ENCODE measurements at places on chromosomes 5 and 9.
A peak's percentile ranks its signal among the peaks of the same experiment; 100 is the strongest.

DNA sequence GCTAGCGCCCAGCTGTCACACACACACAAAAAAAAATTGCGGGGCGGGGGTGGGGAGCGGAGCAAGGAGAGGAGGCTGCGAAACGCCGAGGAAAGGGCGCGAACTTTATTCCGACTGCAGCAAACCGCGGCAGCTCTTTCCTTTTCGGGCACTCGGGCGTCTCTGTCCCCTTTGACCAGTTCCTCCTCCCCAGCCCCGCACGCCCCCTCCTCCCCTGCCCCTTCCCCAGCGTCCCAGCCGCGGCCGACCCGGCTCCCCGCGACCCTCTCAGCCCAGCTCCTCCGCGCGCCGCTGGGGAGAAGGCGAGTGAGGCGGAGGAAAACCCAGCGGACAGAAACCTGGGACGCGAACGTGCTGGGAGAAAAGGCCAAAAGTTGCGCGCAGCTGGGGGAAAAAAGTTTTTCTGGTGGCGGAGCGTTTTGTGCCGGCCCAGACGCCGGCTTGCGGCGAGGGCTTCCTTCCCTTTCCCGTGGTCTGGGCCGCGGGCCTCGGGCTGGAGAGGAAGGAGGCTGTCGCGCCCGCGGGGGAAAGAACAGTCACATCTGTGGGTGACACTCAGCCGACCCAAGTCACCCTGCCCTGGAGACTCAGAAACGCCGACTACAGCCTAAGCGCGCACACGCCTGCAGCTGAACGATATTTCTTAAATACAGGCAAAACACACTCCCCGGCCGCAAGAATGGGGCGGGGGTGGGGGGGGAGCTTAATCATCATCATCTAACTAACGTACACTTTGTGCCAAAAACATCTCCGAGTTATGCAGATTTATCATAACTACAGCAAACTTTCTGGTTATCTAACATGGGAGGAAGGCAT lies 1.1 kb upstream of the BNC2 start:
- peak; percentile 78 for DNase-seq

DNA sequence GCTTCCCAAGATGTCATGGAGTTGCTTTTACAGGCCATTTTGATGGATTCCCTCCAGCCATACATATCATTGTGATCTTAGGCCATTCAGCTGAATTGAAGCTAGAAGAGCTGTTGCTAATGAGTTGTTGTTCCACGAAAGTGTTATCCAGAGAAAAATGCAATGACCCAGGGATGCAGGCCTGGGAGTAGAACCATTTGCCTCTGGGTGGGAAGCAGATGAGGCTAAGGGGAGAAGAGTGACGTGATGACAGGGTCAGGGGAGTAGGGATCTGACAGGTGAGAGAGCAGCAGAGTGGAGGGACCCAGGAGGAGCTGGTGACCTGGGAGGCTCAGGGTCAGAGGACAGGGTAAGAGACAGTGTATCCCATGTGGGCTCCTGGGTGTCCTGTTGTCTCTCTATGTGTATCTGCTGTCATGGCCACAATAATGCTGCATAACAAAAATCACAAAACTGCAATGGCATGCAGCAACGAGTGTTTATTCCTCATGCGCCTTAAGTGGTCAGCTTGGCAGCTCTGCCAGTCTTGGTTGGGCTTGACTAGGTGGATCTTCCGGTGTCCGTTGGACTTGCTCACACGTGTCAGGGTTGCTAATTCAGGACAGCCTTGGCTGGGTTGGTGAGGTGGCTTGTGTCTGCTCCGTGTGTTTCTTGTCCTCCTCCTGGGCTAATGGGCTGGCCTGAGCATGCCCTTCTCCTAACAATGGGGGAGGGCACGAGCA lies 90.6 kb downstream of the LIFR start:
- DNase-seq, result no peak

GRCh38 chr5:158563760-158564390 lies 535.8 kb downstream of the EBF1 start:
- DNase-seq, result no peak

DNA sequence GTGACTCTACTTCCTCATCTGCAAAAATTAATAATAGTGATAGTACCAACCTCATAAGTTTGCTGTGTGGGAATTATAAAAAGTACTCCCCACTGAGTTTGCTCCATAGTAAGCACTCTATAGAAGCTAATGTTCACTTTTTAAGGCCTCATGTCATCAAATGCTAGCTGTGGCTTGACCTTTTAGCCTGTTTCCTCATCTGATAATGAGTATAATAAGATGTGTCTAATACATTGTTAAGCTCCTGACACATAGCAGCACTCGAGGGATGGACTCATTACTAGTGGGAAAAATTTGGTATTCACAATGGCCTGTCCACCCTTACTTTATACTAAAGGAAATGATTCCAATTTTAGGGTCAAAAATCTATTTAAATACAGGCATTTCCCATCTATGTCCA lies 26.1 kb upstream of the CAST start:
- no peak for DNase-seq

DNA sequence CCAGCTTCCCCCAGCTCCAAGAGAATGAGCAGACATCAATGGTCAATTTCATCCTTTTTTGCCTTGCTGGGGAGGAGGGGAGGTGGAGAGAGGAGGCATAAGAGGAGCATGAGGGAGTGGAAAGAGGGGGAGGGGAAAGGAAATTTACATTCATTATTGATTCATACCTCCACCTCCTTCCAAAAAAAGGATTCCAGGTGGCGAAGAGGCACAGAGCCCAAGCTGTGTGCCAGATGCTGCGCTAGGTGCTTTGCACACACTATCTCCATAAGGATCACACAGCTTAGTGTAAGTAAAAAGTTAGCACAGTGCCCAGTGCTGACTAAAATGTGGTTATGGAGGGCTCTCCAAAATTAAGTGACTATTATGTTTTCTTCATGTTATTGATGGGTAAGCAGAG lies 11.0 kb downstream of the ASTN2 start:
- no peak for DNase-seq

GRCh38 chr5:44051591-44051990 lies 337.6 kb downstream of the FGF10 start:
- no peak for DNase-seq

DNA sequence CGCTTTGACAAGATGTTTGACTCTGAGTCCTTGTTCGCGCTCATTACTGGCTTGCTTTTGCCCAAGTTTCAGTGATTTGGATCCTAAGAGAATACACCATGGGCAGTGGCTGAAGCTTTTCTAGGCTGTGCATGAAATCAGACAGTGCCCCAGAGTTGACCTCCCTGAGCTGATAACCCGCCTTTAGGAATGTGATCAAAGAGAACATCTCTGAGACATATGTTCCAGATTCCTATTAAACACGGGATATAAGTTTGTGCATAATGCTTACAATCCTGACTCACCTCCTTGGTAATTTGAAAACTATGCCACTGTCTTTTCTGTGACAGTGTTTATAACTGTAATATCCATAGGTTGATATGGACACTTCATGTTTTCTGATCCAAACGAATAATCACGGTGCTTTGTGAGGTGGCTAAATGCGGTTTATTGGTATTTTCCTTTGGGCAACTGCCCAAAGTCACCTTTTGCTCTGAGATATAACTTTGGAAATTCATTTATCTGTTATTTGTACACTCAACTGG lies 732.9 kb downstream of the MTRR start:
- DNase-seq, result no peak

GRCh38 chr5:40437452-40437861 lies 242.3 kb upstream of the PTGER4 start:
- no peak for DNase-seq

DNA sequence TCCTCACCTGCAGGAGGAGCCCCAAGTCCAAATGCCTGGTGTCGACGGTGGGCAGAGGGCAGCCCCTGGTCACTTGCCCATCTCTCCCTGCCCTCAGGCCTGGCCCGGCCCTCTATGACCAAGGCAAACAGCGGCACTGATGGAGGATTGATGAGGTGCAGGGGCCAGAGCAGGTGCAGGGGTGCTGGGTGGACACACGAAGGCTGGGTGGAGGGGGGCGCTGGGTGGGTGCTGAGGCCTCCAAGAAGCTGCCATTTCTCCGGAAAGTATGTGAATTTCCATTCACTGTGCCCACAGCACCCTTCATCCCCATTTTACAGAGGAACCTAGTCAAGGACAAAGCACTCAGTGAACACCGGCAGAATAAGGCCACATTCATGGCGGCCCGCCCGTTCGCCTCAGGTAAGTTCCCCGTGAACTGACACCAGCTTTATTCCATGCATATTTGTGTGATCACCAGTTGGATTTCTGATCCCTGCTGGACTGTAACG lies 143.8 kb upstream of the PPP1R26 start:
- DNase-seq, result no peak

- DNase-seq, result no peak
These were observed 68.3 kb upstream of the RETREG1 start for GRCh38 chr5:16685069-16685468.

DNA sequence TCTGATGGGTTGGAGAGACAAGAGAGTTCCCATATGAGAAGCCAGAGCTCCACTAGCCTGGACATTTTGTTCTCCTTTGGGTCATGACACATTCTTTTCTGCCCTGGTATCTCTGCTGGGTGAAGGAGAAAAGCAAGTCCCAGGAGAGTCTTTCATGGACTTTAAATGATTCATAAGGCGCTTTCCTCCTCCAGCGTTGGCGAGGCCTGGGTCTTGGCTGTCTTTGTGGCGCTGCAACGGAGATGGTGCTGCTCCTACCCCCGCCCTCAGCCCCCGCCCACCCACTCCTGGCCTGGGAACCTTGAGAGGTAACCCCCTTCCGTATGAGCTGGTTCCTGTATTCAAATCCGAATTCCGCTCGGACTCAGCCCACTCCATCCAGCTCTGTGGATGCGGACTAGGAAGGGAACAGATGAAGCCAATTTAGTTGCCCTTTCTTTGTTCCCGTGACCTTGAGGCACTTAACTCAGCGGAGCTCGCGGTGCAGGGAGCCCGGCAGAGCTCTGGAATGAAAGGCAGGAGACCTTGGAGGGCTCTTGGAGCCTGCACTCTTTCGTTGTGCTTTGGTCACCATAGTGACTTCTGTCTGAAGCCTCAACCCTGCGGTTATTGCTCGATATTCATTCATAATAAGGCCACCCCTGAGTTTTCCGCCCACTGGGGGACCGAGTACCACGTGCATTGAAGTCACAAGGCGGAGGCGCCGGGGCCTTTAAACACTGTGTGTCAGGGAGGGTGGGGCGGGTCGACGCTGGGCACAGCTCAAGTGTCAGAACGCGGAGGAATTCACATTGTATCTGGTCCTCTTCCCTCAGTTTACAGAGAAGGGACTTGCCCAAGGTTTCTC lies 14.0 kb upstream of the PWWP2A start:
- DNase-seq, result peak; percentile 47
